ENCODE measurements at places on chromosomes 7 and 10. TPM values are rescaled to one million over a fixed set of nuclear protein-coding genes. Genes with fewer than 3 reads are reported as not detected.

Gene SFTPA1
- 6.5 TPM for total RNA-seq

Gene CDCA7L
- 107 TPM for total RNA-seq

Gene SUN3
- total RNA-seq, result 4.5 TPM

Gene FRMD4A
- total RNA-seq, result 0.20 TPM

Gene FGL2
- total RNA-seq, result not detected

Gene SLC13A1
- total RNA-seq, result not detected

Gene SSMEM1
- total RNA-seq, result not detected

Gene ANKRD22
- 2.3 TPM for total RNA-seq

Gene DCLRE1C
- 14.5 TPM for total RNA-seq

Gene TMEM213
- total RNA-seq, result not detected

Gene COL13A1
- 5.9 TPM for total RNA-seq

Gene GDF2
- total RNA-seq, result not detected

Gene MMD2
- total RNA-seq, result not detected

Gene OR13A1
- total RNA-seq, result not detected

Gene ATG9B
- total RNA-seq, result 2.1 TPM

Gene NUTM2E
- 0.15 TPM for total RNA-seq

Gene TUBB8
- 0.39 TPM for total RNA-seq

Gene HABP2
- total RNA-seq, result 0.20 TPM

Gene GDF10
- total RNA-seq, result not detected

Gene GSTK1
- total RNA-seq, result 83.6 TPM

Gene C7orf33
- not detected for total RNA-seq

Gene IFIT1B
- not detected for total RNA-seq

Gene SMIM30
- total RNA-seq, result 55.8 TPM

Gene HOXA9
- 91.0 TPM for total RNA-seq

Gene POM121
- total RNA-seq, result 53.3 TPM

Gene MLXIPL
- 79.4 TPM for total RNA-seq

Gene ENKUR
- total RNA-seq, result 0.32 TPM

Gene ZNF511
- total RNA-seq, result 49.0 TPM

Gene YWHAG
- total RNA-seq, result 170 TPM

Gene PRR15
- total RNA-seq, result 2.9 TPM

Gene LGI1
- not detected for total RNA-seq

Gene SEM1
- 45.7 TPM for total RNA-seq

Gene EXOSC1
- 38.9 TPM for total RNA-seq

Gene H2BK1
- 0.69 TPM for total RNA-seq

Gene HTRA1
- 0.39 TPM for total RNA-seq

Gene GIMAP1
- 0.10 TPM for total RNA-seq

Gene PRRT4
- 4.0 TPM for total RNA-seq

Gene NODAL
- 0.30 TPM for total RNA-seq

Gene ENTPD1
- total RNA-seq, result 0.37 TPM

Gene ITIH5
- not detected for total RNA-seq

Gene CYP3A4
- total RNA-seq, result 0.25 TPM

Gene TUBAL3
- 0.98 TPM for total RNA-seq

Gene WDR11
- 48.3 TPM for total RNA-seq

Gene NPC1L1
- 0.15 TPM for total RNA-seq

Gene PPP1R17
- total RNA-seq, result not detected

Gene SEMA3C
- 25.3 TPM for total RNA-seq

Gene ATRNL1
- 1.3 TPM for total RNA-seq

Gene FAM25C
- not detected for total RNA-seq

Gene GBX1
- 0.86 TPM for total RNA-seq

Gene COL1A2
- total RNA-seq, result 3.0 TPM

Gene LIPF
- not detected for total RNA-seq

Gene PCLO
- 2.4 TPM for total RNA-seq

Gene ZNF800
- total RNA-seq, result 30.9 TPM

Gene IRF5
- total RNA-seq, result 16.5 TPM

Gene CHST15
- total RNA-seq, result 47.2 TPM

Gene EGFR
- total RNA-seq, result 71.5 TPM

Gene IL15RA
- 10.5 TPM for total RNA-seq
